KG1 (cell line): ENCODE measurements at places on chromosomes 3 and 15.
A peak's percentile ranks its signal among the peaks of the same experiment; 100 is the strongest.

DNA sequence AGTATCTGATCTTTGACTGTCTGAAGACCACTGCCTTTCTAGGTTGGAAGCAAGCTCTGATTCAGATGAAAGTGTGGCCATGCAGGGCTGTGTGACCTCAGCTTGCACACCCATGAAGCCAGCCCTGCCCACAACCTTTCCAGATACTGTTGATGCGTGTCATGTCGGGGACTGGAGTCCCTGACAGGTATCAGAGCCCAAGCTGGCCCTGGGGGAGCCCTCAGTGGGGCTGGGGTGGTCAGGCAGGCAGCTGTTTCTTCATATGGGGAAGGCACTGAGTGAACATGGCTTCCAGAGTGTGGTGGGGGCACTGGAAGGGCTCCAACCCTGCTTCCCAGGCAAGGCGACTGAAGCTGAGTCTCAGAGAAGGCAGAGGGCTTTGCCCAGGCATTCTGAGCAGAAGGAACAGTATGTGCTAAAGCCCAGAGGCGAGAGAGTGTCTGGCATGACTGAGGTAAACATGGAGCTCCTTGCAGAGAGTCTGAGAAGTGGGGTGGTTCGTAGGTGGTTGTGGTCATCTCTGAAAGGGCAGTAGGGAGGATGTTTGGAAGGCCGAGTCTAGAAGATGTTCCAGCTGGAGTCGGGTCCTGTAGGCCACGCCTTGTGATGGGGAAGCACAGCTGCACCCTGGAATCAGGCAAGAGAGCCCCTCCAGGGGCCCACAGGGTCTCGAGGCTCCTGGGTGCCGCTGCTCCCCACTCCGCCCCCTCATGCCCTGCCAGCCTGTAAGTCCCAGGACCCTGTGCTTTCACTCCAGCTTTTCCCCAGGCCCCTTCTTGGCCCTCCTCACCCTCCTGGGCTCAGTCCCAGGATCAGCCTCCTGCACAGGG lies 122.2 kb downstream of the EEFSEC start:
- no peak for DNase-seq

GRCh38 chr15:56052395-56053045 lies 59.1 kb upstream of the NEDD4 start:
- DNase-seq = peak; percentile 35

DNA sequence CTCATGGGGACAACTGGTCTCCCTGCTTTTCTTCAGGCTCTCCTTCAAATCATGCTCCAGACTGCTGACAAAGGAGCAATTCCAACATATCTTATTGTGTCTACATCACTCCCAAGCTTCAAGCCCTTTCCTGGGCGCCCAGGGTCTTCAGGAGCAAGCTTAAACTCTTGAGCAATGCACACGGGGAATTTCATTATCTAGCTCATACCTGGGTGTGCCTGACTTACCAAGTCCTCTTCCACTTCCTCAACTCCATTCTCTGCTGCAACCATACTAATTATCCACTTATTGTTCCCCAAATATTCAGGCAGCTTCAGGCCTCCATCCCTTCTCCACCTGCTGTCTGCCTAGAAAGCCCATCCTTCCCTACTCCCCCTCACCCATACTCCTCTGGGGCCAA lies 50.6 kb downstream of the B3GNT5 start:
- no peak for DNase-seq

DNA sequence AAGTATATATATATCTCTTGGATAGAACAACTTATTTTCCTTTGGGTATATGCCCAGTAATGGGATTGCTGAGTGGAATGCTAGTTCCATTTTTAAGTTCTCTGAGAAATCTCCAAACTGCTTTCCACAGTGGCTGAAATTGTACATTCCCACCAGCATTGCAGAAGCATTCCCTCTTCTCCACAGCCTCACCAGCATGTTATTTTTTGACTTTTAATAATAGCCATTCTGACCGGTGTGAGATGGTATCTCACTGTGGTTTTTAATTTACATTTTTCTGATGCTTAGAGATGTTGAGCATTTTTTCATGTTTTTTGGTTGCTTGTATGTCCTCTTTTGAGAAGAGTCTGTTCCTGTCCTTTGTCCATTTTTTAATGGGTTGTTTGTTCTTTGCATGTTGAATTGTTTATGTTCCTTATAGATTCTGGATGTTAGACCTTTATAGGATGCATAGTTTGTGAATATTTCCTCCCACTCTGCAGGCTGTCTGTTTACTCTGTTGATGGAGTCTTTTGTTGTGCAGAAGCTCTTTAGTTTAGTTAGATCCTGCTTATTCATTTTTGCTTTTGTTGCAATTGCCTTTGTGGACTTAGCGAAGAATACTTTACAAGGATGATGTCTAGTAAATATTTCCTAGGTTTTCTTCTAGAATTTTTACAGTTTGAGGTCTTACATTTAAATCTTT lies 82.7 kb upstream of the NR2F2 start:
- DNase-seq = no peak

- DNase-seq = no peak
Measured at GRCh38 chr15:67267440-67267839, 12.9 kb downstream of the IQCH start.

DNA sequence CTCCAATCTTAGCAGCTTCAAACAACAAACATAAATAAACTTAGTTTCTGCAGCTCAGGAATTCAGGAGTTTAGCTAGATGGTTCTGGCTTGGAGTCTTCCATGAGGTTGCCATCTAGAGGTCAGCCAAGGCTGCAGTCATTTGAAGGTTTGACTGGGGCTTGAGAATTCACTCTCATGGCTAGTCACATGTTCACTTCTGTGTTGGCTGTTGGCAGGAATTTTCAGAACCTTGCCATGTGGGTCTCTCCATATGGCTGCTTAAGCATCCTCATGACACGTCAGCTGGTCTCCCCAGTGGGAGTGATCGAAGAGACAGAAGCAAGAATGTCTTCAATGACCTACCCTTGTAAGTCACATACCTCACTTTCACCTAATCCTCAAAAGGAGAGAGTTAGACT lies 269.2 kb upstream of the CNTN3 start:
- DNase-seq = no peak
